SJSA1 (cell line): ENCODE measurements at places on chromosomes 13 and 19. TPM values are rescaled to one million over a fixed set of nuclear protein-coding genes. Genes with fewer than 3 reads are reported as not detected.

GRCh38 chr13:77338329-77338728, 11.4 kb upstream of the MYCBP2 start:
- DNase-seq: no peak

DNA sequence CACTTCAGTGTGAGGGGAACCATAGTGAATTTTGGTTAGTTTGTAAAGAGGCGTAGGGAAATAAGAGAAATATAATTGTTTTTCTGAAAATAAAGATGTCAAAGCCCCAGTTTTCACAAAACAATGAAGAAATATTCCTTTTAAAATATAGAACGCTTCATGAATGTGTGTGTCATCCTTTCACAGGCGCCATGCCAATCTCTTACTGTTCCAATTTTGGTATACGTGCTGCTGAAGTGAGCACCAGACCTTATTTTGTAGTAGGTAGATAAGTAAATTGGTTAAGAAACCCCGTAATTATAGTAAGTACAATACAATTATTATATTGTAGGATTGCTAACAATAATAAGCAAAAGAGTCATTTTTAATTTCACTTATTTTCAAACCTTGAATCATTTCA, 43.3 kb downstream of the NAA16 start:
- DNase-seq: no peak

Gene HS6ST3
- 0.03 TPM in 1 of 2 replicates, not detected in the other for total RNA-seq

- DNase-seq: no peak
These were observed 2.0 kb upstream of the CSNK1A1L start for GRCh38 chr13:37107456-37107855.

Gene OR1I1
- total RNA-seq: not detected in 2 replicates
